ENCODE measurements at places on chromosomes 2 and 18.

GRCh38 chr2:47313141-47313691 lies 89.7 kb upstream of the MSH2 start:
- DNase-seq = no peak

DNA sequence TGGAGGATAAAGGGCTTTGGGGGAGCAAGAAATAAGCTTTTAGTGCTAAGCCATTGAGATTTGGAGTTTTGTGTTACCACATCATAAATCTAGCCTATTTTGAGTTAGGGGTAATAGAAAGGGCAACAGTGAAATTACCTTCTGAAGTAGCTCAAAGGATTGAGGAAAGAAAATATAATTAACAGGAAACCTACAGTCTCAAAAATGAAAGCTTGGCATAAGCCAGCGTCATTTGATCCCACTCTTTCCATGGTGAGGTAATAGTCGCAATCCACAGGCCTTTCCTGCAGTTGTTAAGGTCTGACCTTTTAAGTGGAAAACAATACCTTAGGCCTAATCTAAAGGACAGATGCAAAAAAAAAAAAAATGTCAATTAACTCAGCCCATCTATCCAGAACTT lies 182.7 kb downstream of the UXS1 start:
- DNase-seq = no peak

DNA sequence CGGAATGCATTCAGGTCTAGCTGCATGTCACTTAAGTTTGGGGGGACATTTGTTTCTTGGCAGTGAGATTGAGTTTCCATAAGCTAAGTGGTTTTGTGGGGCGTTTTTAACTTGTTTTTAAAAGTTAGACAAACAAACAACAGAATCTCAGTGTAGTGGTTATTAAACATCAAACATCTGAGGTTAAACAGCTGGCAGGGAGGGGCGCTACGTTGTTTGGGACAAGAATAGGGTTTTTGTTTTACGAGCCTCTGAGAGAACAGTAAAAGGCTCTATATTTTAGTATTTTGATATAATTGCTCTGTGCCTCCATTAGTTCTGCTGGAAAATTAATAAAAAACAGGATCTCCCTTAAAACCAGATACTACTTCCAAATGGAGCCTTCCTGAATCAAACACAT lies 41.6 kb upstream of the TMEM177 start:
- no peak for DNase-seq

DNA sequence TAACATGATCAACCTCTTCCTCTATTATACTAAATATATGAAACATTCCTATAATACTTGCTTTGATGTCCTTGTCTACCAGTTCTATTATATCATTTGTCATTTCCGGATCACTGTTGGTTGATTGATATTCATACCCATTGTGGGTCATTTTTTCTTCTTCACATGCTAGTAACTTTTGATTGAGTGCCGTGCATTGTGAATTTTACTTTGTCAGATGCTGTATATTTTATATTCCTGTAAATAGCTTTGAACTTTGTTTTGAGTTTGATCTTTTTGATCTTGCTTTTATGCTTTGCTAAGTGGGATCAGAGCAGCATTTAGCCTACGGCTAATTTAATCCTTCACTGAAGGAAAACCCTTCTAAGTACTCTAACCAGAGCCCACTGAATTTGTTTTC lies 168.9 kb upstream of the RAB6C start:
- no peak for DNase-seq

DNA sequence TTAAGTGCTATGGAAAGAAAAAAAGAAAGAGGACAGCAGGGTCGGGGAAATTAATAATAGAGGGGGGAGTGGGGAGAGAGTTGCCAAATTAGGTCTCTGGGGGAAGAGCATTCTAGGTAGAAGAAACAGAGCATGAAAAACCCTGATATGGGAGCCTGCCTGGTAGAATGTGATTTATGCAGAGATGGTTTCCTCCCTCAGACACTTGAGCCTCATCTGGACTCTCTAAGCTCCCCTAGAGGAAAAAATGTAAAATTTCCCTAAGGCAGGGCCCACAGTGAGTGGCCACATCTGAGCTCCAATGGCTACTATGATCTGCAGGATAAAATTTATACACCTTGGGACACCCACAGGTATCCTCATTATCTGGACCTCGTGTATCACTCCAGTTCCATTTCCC lies 20.6 kb upstream of the EPAS1 start:
- peak; percentile 31 for DNase-seq

Data from adipocyte (in vitro differentiated cells).